ENCODE measurements at places on chromosomes 6 and 20. TPM values are rescaled to one million over a fixed set of nuclear protein-coding genes. Genes with fewer than 3 reads are reported as not detected.

- DNase-seq, result no peak
- no peaks in the 10 kb centered on the region for H3K4me1 ChIP-seq
- no peak overlapping the region for H3K4me3 ChIP-seq
- H3K27me3 ChIP-seq, result no peaks in the 10 kb centered on the region
Observed at GRCh38 chr6:130417951-130418350, 52.1 kb downstream of the TMEM200A start.

GRCh38 chr6:75735491-75736186 is 13.4 kb upstream of the MYO6 start:
- H3K4me3 ChIP-seq, result no peak overlapping the region
- peak overlapping the region; percentile 75 for H3K27ac ChIP-seq
- H3K4me1 ChIP-seq, result peaks cover 3% of the 10 kb centered on the region
- no peaks in the 10 kb centered on the region for H3K27me3 ChIP-seq

DNA sequence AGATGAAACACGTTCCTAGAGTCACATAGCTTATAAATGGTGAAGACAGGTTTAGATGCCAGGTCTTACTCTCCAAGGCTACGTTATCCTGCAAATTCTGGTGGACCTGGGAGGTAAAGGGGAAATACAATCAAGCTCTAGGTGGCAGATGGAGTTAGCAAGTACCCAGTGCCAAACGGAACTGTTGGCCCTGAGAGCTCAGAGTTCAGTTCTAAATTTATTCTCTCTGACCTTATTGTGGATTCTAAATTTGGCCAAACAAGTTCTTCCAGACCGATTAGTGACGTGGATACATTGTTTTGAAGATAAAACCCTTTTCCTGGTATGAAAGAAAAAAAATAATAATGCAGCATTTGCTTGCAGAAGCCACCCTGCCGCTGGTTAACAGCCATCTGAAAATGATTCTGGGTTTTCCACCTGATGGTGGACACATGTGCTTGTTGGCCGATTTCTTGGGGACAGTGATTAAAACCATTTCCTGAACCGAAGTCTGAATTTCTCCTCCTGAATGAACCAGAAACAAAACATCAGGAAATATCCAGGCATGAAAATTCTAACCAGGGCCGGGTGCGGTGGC is 32.5 kb downstream of the RIPOR3 start:
- H3K4me1 ChIP-seq, result peaks cover 37% of the 10 kb centered on the region
- H3K4me3 ChIP-seq, result peak overlapping the region; percentile 72

DNA sequence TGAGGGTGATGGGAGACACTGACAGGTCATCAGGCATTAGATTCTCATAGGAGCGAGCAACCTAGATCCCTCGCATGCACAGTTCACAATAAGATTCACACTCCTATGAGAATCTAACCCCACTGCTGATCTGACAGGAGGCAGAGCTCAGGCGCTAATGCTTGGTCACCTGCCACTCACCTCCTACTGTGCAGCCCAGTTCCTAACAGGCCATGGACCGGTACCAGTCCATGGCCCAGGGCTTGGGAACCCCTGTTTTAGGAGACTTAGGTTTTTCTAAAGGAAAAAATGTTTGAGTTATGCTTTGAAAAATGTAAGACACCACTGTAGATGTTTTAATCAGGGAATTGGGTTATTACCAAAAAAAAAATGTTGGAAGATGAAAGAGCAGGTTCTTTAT is 6.7 kb downstream of the HLA-E start:
- DNase-seq, result no peak
- H3K27me3 ChIP-seq, result peaks cover 21% of the 10 kb centered on the region
- H3K27ac ChIP-seq, result no peak overlapping the region
- peaks cover 4% of the 10 kb centered on the region for H3K36me3 ChIP-seq
- H3K4me1 ChIP-seq, result no peaks in the 10 kb centered on the region

DNA sequence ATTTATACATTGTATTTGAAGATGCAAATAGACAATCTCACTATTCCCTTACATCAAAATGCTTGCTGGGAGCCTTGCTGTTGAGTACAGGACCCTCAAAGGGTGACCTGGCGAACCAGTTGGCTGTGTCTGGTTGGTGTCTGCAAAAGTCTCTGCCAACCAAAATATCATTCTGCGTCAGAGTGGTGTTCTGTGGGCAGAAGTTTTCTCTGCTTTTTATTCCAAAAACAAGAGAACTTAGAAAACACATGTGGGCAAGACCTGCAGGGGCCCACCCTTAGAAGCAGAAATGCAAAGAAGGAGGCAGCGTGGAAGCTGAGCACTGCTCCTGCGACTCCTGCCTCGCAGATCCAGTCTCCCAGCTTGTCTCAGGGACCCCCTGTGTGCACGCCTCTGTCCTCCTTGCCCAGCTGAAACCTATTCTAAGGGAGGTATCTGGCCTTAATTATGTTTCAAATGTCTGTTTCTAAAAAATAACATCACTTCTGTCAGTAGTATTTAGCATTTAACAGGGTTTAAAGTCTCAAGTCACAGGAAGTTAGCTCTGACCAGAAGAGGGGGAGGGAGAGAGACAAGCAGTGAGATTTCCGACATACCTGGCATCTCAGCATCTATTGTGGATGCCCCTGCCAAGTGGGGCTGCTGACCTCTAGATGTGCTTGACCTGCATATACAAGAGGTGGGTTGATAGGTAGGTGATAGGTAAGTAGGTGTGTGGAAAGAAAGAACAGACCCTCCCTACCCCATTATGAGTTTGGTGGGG is 101.3 kb downstream of the SASH1 start:
- DNase-seq, result no peak
- no peaks in the 10 kb centered on the region for H3K27me3 ChIP-seq
- no peak overlapping the region for H3K4me3 ChIP-seq
- peak overlapping the region; percentile 94 for H3K27ac ChIP-seq
- H3K36me3 ChIP-seq, result peaks cover 25% of the 10 kb centered on the region
- H3K4me1 ChIP-seq, result peaks cover 54% of the 10 kb centered on the region

- no peak for DNase-seq
- no peaks in the 10 kb centered on the region for H3K36me3 ChIP-seq
- H3K27ac ChIP-seq, result no peak overlapping the region
- no peaks in the 10 kb centered on the region for H3K27me3 ChIP-seq
Observed at GRCh38 chr20:5864428-5864827, 85.9 kb downstream of the TRMT6 start.

GRCh38 chr6:34947561-34947960 is 58.5 kb downstream of the ANKS1A start:
- H3K4me3 ChIP-seq, result no peak overlapping the region
- peaks cover 14% of the 10 kb centered on the region for H3K36me3 ChIP-seq
- no peak for DNase-seq
- H3K27ac ChIP-seq, result no peak overlapping the region
- no peaks in the 10 kb centered on the region for H3K27me3 ChIP-seq

DNA sequence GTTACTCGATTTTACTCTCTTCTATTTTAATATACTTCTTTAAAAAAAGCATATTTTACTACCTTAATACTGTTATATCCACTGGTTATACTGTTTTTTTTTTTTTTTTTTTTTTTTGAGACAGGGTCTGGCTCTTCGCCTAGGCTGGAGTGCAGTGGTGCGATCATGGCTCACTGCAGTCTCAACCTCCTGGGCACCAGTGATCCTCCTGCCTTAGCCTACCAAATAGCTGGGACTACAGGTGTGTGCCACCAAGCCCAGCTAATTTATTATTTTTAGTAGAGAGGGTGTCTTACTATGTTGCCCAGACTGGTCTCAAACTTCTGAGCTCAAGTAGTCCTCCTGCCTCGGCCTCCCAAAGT is 170.7 kb downstream of the DOK5 start:
- no peak for DNase-seq
- H3K4me3 ChIP-seq, result no peak overlapping the region
- peaks cover 14% of the 10 kb centered on the region for H3K4me1 ChIP-seq
- peaks cover 11% of the 10 kb centered on the region for H3K27me3 ChIP-seq

GRCh38 chr20:23782366-23782983 is 31.7 kb upstream of the CST1 start:
- H3K27ac ChIP-seq, result no peak overlapping the region
- no peaks in the 10 kb centered on the region for H3K36me3 ChIP-seq
- DNase-seq, result no peak
- no peak overlapping the region for H3K4me3 ChIP-seq

DNA sequence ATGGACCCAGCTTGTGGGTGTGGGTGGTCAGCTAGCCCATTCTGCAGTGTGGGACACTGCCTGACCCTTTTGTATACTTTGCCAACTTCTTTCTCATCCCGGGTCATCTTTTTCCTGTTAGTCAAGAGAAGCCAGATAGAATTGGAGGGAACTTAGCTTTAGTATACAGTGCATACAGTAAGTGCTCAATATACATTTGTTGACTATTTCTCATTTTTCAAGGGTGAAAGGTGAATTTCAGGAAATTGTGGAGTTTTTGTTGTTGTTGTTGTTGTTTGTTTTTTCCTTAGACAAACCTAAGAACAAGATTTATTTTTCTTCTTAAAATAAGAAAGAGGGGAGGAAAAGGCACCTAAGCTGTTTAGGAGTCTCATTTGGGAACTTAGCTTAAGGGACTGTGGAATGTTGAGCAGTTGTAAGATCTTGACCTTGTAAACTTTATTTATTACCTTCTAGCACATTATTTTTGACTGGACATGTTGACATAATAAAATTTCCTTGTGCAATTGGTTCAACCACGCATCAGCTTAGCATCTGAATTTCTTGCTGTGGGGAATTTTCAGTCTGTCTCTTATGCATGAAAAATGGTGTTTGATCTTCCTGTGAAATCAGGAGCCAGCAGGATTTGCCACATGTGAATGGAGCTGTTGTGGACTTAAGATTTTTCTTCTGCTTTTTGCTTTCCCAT is 113.6 kb downstream of the ARID1B start:
- H3K27me3 ChIP-seq, result no peaks in the 10 kb centered on the region
- no peak for DNase-seq
- peak overlapping the region; percentile 19 for H3K27ac ChIP-seq

DNA sequence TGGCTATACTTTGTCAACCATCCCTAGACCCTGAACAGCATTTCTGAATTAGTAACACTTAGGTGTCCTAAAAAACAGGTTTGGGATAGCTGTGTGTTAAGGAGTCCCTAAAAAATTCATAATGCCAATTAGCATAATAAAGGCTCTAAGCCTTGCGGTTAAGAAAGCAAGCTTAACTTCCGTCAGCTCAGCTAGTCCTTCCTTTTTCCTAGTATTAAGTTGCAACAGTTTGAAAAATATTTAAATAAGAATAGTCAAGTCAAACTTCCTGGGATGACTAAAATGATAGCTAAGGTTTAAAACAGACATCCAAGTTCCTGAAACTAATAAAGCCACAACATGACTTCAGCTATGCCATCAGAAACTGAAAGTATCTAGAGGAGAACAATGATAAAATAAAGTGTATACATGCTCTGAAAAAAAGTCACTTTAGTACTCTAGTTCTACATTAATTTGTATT is 3.5 kb downstream of the AKIRIN2 start:
- no peak for DNase-seq
- H3K27ac ChIP-seq, result peak overlapping the region; percentile 61
- peak overlapping the region; percentile 94 for H3K4me3 ChIP-seq
- H3K36me3 ChIP-seq, result peaks cover 15% of the 10 kb centered on the region
- H3K4me1 ChIP-seq, result peaks cover 41% of the 10 kb centered on the region
- H3K27me3 ChIP-seq, result no peaks in the 10 kb centered on the region

DNA sequence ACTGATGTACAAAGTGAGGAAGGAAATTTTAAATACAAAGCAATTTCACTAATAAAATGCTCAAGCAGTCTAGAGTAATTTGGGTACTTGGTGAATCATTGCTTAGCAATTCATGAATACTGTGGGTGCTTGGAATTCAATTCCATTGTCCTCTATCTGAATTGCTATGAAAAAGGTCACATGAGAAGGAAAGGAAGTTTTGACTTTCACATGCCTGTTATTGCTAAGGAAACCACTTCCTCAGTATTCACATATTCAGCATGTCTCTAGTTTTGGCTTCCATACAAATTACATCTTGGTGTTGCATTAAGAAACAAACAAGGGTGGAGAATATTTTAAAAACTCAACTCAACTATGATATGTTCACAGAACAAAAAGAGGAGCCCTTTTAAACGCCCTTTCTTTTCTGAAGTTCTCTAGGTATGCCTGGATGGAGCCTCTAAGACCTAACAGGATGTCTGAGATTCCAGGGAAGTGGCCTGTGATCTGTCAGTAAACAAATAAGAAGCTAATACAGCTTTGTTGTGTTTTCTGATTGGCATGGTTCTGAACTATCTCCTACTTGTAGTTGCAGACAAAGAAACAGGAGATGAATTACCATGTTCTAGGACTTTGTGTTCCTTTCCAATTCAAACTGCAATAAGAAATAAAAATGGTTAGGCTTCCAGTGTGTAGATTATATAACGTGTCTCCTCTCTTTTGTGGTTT is 190.4 kb downstream of the OGFRL1 start:
- no peaks in the 10 kb centered on the region for H3K36me3 ChIP-seq
- no peak overlapping the region for H3K27ac ChIP-seq
- no peak for DNase-seq
- H3K4me1 ChIP-seq, result peaks cover 8% of the 10 kb centered on the region
- H3K27me3 ChIP-seq, result no peaks in the 10 kb centered on the region
- no peak overlapping the region for H3K4me3 ChIP-seq

DNA sequence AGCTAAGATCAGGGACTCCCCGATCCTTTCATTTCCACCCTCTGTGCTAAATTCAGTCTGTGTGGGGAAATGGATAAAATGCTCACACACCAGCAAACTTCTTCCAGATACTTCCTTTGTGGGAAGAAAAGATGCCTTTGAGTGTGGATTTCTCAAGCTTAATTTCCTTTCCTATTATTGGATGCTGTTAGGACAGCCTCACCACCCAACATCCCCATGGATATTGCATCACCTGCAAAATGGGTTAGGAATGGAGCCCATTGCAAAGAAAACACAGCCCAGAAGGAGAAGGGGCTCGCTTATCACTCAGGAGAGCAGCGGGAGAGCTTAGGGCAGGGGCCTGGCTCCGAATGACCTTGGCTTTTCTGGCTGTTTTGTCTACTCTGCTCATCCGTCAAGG is 272.2 kb downstream of the CDC5L start:
- H3K36me3 ChIP-seq, result no peaks in the 10 kb centered on the region
- peaks cover 53% of the 10 kb centered on the region for H3K4me1 ChIP-seq
- H3K27ac ChIP-seq, result no peak overlapping the region
- no peak overlapping the region for H3K4me3 ChIP-seq
- no peak for DNase-seq
- H3K27me3 ChIP-seq, result peaks cover 7% of the 10 kb centered on the region

ITPR3 gene
- total RNA-seq, result 56.1 TPM

KDM1B gene
- 20.7 TPM for total RNA-seq

SLC9A8 gene
- 8.6 TPM for total RNA-seq

MEP1A gene
- total RNA-seq, result 3.6 TPM

HLA-DQA1 gene
- not detected for total RNA-seq

ZSCAN23 gene
- 11.2 TPM for total RNA-seq

CLPSL1 gene
- total RNA-seq, result not detected

Data from type B pancreatic cell (in vitro differentiated cells).